ENCODE measurements at places on chromosomes 3 and 15. TPM values are rescaled to one million over a fixed set of nuclear protein-coding genes. Genes with fewer than 3 reads are reported as not detected.

SLCO3A1 gene
- 20.6 TPM for total RNA-seq

RPN1 gene
- total RNA-seq: 163 TPM

GHSR gene
- total RNA-seq: not detected

PAK2 gene
- total RNA-seq: 41.2 TPM

CLDN1 gene
- total RNA-seq: 19.6 TPM

FAM98B gene
- total RNA-seq: 8.7 TPM

SOX14 gene
- not detected for total RNA-seq
